Lung (tissue), 17 donors: ENCODE measurements at places on chromosomes 3 and 15.

DNA sequence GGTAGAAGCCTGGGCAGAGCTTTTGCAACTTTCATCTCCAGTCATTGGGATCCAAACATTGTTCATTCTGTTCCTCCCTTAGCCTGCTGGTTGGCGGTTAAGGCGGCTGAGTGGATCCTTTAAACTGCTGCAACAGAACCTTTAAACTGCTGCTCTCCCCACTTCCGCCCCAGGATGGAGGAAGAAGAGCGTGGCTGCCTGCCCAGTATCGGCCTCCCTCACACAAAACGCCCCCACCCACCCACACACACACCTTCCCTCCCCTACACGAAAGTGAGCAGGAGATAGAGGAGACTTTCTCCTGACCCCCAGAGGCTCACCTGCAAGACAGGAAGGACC, 460 bp upstream of the ZMAT3 start:
- H3K27me3 ChIP-seq: no peaks in the 10 kb centered on the region
- H3K36me3 ChIP-seq: no peaks in the 10 kb centered on the region
- no peak for DNase-seq

- DNase-seq: no peak
- peaks cover 5% of the 10 kb centered on the region for H3K4me1 ChIP-seq
- H3K4me3 ChIP-seq: no peak overlapping the region
- H3K27me3 ChIP-seq: no peaks in the 10 kb centered on the region
- H3K27ac ChIP-seq: no peak overlapping the region
Measured at GRCh38 chr3:61657689-61658088, 96.3 kb downstream of the PTPRG start.

GRCh38 chr3:190522621-190523222, 8.8 kb downstream of the IL1RAP start:
- no peaks in the 10 kb centered on the region for H3K36me3 ChIP-seq
- no peaks in the 10 kb centered on the region for H3K27me3 ChIP-seq
- H3K4me1 ChIP-seq: peaks cover 2% of the 10 kb centered on the region
- no peak overlapping the region for H3K4me3 ChIP-seq
- H3K27ac ChIP-seq: no peak overlapping the region

DNA sequence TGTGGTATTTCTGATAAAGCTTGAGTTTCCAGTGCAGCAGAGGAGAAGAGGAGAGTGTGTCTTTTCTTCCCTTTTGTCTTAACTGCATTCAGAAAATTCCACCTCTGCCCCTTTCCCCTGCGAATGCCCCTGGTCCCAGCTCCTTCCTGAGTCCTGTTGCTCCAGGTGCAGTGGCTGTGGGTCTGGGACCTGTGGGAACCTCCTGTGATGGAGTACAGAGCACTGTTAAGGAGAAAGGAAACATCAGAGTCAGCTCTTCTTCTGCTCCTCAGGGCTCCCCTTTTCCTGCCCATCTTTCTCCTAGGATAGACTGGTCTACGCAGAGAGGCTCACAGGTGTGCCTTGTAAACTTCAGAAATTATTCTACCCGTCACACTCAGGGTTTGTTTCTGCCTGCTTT, 165.8 kb upstream of the ROPN1 start:
- no peaks in the 10 kb centered on the region for H3K36me3 ChIP-seq
- H3K27me3 ChIP-seq: no peaks in the 10 kb centered on the region
- no peak overlapping the region for H3K4me3 ChIP-seq
- peaks cover 19% of the 10 kb centered on the region for H3K4me1 ChIP-seq
- no peak overlapping the region for H3K27ac ChIP-seq
- no peak for DNase-seq

DNA sequence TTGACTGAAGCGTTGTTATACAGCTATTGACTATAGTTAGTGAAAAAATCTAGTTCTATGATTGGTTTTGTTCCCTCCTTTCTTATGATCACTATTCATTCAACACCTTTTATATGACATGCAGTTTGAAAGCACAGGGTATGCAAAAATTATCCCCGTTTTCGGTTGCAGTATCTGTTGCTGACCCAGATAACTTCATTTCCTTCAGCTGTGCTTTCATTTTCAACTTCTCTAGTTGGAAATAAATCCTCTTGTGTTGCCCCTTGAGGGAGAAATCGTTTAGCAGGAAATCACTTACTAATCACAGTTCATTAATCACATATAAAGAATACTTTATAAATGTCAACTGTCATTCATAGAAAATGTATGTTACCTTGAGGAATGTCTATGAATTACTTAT, 55.1 kb downstream of the MBNL1 start:
- no peak overlapping the region for H3K4me3 ChIP-seq
- no peaks in the 10 kb centered on the region for H3K27me3 ChIP-seq
- no peak for DNase-seq
- peaks cover 5% of the 10 kb centered on the region for H3K4me1 ChIP-seq

DNA sequence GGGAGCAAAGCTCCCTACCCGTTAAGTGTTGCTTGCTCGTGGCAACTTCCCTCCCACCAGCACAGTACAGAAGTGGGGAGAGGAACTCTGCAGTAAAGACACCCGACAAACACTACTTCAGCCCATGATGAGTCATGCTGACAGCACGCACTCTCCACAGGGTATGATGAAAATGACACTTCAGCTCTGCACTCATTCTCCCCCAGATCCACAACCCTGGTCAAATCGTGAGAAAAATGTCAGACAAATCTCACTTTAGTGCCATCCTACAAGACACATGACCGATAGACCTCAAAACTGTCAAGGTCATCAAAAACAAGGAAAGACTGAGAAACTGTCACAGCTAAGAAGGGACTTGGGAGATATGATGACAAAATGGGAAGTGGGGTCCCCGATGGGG, 278.9 kb downstream of the OCA2 start:
- no peak overlapping the region for H3K27ac ChIP-seq
- no peak overlapping the region for H3K4me3 ChIP-seq
- no peak for DNase-seq
- no peaks in the 10 kb centered on the region for H3K36me3 ChIP-seq
- H3K4me1 ChIP-seq: no peaks in the 10 kb centered on the region
